ENCODE measurements at places on chromosomes 4 and X.

- DNase-seq = no peak
Measured at GRCh38 chrX:10516781-10517322, 103.5 kb downstream of the MID1 start.

GRCh38 chr4:112181358-112182000 is 36.2 kb downstream of the FAM241A start:
- DNase-seq = no peak

DNA sequence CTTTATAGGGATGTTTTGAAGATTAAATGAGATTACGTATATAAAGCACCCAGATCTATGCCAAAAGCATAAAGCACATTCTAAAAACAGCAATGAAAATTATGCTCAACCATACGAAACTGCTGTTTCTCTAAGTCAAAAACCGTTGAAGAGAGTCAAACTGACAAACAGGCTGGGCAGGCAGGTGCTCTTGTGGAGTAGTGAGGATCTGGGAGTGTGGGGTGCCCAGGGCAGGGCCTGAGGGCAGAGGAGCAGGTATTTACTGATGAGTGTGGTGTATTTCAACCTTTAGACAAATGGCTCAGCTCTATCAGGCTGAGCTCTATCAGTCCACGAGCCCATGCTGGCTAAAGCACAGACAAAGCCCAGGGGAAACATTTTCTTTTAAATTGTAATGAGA is 40.4 kb downstream of the RELL1 start:
- no peak for DNase-seq

GRCh38 chrX:112681976-112682375 is 2.2 kb upstream of the LHFPL1 start:
- DNase-seq = no peak

- DNase-seq = peak; percentile 17
Measured at GRCh38 chr4:76012388-76012801, 5.1 kb upstream of the CXCL9 start.

DNA sequence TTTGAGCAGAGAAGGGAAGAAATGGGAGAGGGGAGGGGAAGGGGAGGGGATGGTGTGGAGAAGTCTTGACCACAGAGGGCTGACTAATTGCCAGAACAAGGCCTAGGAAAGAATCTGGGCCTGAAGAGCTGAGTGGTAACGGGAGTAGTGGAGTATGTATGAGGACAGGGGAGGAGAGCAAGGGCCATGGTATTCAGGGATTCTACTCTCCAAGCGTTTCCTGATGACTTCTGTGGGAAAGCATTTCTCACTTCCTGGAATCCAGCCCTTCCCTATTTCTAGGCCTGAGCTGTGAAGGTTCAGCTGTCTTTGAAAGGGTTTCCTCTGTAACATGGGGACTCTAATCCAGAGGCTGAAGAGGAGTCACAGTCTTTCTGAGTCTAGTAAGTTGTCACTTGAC is 19.7 kb upstream of the SOX3 start:
- no peak for DNase-seq

DNA sequence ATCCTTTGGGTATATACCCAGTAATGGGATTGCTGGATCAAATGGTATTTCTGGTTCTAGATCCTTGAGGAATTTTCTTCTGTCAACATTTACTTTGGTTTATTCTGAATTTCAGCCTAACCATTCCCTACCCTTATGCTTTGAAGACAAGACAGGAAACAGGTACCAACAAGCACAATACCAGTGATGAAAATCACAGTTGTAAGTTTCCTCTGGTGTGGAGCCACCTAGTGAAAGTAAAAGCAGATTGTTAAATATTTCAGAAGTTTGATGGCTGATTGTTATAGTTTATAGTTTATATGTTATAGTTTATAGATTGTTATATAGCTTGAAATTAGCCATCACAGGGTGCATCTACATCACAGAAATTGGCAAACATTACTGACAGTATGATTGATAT is 104.5 kb upstream of the AGA start:
- no peak for DNase-seq

DNA sequence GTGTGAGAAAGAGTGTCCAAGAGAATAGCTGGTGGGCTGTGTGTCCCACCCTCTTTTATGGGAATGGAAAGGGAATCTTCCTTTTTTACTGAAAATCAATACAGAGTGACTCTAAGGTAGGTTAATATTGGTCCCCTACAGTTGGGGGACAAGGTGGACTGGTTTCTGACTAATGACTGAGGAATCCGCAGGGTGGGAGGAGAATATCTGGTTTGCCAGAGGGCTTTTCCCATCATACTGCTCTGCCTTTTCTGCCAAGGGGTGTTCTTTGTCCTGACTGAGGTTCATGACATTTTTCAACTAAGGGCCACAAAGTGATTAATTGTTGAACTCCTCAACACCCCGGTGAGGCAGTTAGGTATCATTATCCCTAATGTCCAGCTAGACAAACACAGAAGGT is 261.6 kb downstream of the SPATA18 start:
- DNase-seq = no peak

GRCh38 chr4:165319509-165319908 is 8.0 kb upstream of the MSMO1 start:
- no peak for DNase-seq

DNA sequence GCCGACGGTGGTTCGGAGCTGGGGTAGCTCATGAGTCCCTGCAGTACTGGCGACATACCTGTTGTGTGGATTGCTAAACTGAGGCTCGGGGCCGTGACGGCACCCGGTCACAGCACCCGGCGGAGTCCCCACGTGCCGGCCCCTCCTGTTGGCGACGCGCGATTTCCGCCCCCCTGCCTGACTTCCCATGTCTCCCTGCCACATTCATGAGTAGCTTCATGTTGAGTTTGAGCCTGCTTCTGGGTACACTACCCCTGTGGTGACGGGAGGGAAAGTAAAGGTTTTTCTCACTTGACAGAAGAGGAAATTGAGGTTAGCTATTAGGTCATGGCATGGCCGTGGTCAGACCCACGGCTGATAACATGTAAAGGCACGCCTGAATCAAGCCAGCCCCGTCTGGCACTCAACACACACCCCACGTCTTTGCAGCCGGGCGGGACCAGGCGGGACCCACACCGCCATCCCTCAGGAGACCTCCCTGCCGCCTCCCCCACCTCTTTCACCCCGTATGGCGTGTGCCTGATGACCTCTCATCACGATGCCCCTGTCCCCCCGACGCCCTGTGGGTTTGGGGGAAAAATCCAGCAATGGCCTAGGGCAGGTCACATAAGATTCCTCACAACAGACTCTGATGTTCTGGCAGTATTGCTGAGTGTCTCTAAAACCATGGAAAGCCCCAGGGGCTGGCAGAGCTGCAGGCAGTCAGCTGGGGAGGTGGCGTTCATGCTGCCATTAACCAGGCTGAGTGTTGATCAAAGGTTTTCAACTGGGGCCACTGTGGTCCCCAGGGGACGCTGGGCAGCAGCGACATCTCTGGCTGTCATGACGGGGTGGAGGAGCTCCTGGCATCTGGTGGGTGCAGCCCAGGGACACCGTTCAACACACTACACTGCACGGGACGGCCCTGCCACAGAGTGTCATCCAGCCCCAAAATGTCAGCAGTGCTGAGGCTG is 29.2 kb downstream of the P2RY8 start:
- no peak for DNase-seq

DNA sequence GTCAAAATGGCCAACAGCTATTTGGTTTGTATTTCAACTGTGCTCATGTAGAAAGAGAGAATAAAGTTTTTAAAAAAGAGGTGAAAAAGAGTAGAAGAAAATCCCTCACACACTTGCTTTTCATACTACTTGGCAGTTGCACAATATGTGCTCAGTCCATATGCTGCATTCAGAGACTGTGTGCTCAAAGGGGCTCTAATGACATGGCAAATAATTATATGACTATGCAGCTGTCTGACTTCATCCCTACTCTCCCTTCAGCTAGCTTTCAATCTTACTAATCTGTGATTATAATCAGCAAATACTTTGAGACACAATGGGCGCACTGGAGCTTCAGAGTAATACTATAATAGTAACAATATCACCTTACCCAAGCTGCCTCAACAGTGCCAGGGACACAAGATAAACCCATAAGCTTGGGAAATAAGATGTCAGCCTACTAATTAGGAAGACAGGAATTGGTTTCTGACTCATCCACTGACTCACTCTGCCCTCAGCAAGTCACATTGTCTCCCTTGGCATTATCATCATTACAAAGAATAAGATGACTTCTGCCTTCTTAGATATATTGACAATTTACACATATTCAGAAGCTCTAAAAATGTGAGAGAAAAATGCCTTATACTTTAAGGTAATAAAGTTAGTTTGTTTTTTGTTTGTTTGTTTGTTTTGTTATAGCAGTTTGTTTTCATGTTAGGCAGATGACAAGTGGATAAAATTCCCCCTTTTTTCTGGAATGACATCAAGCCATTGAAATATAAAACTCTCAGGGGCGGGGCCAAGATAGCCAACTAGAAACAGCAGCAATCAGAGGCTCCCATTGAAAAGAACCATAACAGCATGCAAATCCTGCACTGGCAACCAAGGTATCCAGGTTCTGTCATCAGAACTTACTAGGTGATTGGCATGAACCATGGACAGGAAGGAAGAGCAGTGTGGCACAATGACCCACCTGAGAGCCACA is 311.6 kb downstream of the FAM133A start:
- DNase-seq = no peak

DNA sequence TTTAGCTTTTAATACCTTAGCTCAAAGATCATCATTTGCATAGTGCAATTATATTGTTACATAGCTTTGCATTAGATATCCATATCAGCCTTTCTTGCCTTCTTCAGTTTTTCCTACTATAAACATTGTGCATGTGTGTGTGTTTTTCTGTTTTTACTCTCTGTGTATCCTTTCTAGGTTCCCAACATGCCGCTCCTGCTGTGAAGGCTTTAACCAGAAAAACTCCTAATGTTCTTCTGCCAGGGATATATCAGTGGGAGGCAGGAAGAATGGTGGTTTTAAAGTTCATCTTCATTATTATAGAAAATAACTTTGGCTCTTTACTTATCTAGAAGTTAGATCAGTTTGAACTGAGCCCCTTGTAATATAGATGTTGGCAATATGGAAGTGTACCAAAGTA is 61.2 kb downstream of the CPE start:
- peak; percentile 67 for DNase-seq

GRCh38 chr4:140098455-140099160 is 55.4 kb downstream of the MAML3 start:
- no peak for DNase-seq

DNA sequence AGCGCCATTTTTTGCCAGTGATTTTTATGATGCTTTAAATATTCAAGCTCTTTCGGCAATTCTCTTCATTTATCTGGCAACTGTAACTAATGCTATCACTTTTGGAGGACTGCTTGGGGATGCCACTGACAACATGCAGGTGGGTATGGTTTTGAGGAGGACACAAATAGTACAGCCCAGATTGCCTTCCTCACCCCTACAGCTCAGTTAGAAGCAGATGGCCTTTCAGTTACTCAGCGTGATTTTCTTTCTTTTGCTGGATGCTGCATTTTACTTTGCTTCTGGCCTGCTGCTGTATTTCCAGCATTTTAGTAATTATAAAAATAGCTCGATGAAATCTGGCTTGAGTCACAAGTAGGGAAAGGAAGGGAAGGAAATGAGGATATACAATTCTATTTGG is 114.7 kb downstream of the SLC4A4 start:
- DNase-seq = no peak

GRCh38 chr4:94336303-94336702 is 6.3 kb downstream of the HPGDS start:
- DNase-seq = no peak
